ENCODE measurements at places on chromosomes 7 and 10.

- DNase-seq: no peak
Measured at GRCh38 chr7:70580161-70580560, 551.8 kb upstream of the GALNT17 start.

- DNase-seq: no peak
Measured at GRCh38 chr10:89684604-89685003, 16.8 kb upstream of the KIF20B start.

- DNase-seq: no peak
Measured at GRCh38 chr10:29947701-29948060, 111.7 kb downstream of the JCAD start.

GRCh38 chr7:140966561-140967233 is 42.0 kb upstream of the BRAF start:
- no peak for DNase-seq

DNA sequence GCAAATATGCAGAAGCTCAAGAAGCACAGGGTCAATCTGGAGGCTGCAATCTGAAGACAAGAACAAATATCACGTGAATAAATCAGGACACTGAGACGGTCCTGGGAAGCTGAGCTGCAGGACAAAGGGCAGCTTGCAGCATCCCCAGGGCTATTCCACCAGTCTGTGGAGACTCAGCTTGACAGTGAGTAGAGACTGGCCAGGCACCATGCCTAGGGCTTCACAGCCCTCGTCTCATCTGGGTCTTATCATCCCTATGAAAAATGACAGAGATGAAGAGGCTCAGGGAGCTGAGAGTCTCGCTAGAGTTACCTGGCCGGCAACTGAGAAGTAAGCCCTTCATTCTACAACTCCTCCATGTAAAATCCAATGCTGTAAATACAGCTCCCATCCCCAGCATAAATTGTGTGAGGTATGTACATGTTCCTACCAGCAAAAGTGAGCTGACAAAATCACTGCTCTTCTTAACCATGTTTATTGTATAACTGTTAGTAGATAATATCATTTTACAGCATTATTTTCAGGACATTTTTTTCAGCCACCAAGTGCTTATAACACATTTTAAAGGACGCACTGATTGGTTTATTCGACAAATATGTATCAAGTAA is 186.6 kb upstream of the IGFBP3 start:
- no peak for DNase-seq

DNA sequence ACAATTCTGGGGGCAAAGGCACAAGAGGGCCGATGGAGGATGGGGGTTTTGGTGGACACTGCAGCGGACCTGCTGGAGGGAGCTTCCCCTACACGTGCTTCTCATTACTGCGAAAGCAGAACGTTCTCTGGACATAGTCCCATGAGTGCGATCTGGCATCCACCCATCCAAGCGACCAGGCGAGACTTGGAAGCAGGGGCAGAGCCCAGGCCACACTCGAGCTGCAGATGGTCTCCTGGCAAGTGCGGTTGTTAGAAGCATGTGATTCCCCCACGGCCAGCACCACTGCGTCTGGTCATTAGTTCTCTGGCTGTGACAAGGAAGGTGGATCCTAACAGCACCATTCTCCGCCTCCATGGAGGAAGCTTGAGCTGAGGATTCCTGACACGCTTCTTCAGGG is 118.4 kb upstream of the TCERG1L start:
- no peak for DNase-seq

DNA sequence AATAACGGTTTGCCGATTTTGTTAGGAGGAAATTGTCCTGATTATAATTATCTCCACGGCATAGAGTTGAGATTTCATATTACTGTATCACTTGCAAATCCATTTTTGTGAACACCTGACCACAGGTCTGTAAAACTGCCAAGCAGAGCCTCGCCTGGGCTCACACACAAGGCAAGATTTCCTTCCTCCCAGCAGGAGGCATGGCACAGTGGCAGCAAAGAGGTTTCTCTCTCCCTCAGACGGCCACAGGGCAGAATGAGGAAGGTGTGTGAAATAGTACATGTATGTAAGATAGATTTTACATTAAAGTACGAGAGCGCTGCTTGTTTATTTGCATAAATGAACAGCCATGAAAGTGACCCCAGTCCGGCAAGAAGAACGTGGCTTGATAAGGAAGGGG is 130.1 kb downstream of the CELF2 start:
- no peak for DNase-seq

GRCh38 chr7:130423501-130424037 is 17.2 kb downstream of the CEP41 start:
- no peak for DNase-seq

GRCh38 chr10:63042256-63042655 is 90.9 kb upstream of the NRBF2 start:
- DNase-seq: no peak

DNA sequence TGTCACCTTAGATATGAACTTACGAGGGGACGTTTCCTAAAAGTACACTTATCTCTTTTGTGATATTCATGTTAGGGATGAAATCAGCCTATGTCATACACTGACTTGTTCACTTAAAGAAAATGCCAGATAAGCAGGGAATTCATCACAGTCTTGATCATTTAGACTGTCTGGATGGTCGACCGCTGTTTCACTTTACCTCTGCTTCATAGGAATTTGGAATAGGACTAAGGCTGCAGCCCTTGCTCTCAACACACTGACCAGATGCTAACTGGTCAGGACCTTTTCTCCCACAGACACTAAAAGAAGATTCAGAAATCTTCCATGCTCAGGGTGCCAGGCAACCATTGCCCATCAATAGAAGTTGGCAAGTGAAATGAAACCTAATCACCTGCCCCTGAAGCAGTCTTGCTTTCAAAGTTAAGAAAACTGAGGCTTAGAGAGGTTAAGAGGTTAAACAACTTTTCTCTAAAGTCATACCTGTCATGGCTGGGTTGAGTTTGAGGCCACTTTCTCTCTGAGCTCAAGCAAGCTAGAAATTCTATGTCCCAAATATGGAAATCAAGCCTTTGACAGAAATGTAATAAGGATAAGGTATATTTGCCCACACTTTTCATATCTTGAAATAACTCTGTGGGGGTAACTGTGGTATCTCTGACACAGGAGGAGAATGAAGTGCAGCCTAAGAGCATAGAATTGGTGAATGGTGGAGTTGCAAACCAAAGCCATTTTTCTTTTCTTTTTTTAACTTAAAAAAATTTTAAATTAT is 77.1 kb downstream of the MAP3K8 start:
- DNase-seq: no peak

GRCh38 chr10:51272555-51272954 is 198.3 kb downstream of the PRKG1 start:
- no peak for DNase-seq

DNA sequence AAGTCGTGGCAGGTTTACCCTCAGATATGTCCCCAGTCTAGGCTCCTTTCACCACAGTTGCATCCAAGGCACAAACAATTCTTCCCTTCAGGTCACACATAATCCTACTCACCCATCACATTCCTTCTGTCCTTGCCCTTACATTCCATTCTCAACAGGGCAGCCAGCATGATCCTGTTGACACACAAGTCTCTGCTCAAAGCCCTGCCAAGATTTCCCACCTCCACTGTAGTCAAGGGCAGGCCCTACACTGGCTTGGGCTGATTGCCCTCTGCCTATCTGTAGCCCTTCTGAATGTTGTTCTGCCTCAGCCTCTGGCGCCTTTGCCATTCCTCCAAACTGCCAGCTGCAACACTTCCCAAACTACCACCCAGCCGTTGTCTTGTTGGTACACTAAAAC is 187.9 kb upstream of the AKR1E2 start:
- DNase-seq: no peak

DNA sequence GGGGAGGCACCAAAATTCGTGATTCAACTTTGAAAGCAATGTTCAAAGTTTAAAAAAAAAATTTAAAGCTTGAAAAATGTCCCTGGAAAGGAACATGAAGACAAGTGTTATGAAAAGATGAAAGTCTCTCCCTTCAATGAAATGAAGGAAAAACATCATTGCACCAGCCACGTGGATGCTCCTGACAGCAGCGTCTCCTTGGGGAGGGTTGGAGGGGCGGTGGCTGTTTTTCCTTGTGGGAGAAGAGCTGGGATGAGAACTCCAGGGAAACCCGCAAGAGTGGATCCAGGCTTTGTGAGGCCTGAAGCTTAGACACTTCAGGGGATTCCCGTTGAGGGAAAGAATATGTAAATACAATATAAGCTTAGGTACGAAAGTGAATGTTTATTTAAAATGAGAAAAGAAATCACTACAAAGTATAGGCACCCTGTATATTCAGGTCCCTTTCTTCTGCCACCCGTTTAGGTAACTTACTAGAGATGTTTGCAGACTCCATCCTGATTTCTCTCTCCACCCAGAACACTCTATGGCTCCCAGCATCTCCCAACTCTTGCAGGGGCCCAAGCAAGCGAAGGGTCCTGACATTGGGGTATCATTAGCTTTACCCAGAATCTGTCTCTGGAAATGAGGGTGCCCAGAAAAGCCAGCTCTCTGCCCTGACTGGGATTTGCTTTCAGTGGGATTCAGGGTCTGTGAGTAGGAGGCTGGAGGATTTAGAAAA is 63.1 kb upstream of the BAIAP2L1 start:
- no peak for DNase-seq

GRCh38 chr7:85220023-85220422 is 33.2 kb upstream of the SEMA3D start:
- DNase-seq: no peak

DNA sequence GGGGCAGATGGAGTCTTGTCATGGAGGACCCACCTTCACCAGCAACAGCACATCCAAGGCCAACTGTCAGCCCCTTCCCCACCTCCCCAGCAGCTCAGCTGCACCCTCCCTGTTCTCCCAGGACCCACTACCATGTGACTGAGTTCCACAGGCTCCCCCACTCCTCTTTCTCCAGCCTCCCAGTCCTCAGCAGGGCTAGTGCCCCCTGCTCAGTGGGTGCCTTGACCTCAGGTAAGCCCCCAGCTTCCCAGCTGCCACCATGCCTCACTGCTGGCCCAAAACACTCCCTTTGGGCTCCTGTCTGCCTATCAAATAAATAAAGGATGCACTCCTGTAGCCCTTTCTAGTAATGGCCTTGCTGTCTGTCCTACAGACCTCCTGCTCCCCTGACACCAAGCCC is 174.4 kb downstream of the SLIT1 start:
- no peak for DNase-seq

- DNase-seq: no peak
Measured at GRCh38 chr10:14052931-14053330, 277.8 kb downstream of the FRMD4A start.

DNA sequence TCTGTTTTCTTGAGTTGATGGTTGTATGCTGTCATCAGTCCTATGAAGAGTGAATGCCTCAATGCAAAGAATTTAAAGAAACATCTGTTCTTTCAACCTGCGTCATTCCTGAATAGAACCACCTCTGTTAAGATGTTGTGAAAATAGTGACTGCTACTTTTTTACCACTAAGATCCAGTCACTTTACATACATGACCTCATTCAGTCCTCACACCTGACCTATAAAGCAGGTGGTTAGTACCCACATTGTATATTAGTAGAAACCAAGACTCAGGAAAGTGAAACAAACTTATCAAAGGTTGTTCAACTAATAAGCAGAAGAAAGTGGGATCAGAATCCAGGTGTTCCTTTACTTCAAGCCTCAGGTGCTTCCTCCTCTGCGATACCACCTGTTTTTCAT is 64.8 kb downstream of the ITGB8 start:
- DNase-seq: no peak

DNA sequence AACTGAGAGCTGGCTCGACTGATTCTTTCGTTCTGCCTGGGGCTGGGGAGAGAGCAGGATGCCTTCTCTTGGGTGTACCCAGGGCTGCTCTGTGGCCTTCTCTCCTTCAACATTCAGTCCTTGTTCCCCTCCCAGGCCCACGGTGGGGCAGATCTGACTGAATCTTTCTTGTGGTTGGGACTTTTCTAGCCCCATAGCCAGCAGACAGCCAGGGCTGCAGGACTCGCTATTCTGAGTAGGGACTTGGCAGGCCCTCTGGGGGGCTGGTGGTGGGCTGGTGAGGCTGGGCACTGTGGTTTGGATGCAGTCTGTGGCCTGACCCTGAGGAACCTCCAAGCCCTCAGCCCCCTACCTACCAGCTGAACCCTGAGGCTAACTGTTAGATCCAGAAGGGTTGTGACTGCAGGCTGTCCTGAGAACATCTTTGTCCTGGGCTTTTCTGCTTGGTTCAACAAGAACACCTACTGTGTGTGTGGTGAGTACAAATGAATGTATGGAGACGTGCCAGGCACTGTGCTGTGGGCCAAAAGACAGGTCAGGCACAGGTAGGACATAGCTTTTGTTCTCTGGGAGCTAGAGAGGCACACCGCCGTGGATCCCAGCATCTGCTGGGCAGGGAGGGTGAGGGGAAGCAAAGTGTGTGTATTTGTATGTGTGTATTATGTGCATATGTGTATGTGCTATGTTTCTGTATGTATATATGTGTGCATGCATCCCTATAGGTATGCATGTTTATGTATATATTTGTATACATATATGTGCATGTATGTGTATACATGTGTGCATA is 2.1 kb upstream of the PALD1 start:
- DNase-seq: no peak

DNA sequence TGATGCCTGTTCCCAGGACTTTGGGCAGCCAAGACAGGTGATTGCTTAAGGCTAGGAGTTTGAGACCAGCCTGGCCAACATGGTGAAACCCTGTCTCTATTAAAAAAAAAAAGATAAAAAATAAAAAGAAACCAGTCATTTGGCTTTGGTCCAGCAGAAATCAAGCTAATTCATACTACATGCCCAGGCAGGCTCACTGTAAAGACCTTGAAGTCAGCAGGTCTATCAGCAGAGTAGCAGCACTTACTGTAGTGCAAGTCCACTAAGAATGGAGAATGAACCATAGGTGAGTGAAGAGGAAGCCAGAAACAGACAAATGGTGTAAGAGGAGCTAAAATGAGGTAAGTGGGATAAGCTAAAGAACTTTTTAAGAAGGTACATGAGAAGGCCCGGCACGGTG is 24.7 kb downstream of the PSPH start:
- DNase-seq: no peak

DNA sequence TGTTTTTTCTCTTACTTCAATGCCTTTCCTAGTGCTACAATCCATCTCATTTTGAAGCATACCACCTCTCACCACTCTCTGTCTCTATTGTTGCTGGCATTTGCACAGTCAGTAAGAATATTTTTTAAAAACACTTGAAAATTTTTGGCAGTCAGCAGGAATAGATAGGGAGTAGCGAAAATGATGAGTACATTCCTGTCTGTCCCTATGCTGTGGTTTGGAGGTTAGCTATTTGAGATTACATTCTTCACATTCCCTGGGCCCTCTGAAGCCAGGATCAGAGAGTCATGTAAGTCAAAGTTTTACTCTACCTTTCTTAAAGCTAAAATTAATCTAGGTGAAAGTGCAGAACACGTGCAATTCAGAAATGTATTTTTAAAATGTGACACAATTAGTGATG is 53.0 kb upstream of the MAGI2 start:
- no peak for DNase-seq

- no peak for DNase-seq
Measured at GRCh38 chr10:114632869-114633715, 25.0 kb downstream of the ABLIM1 start.

GRCh38 chr10:58851606-58852005 is 324.8 kb upstream of the PHYHIPL start:
- no peak for DNase-seq

- DNase-seq: no peak
Measured at GRCh38 chr7:83060218-83060617, 102.5 kb downstream of the PCLO start.

GRCh38 chr10:131888186-131888604 is 12.6 kb upstream of the PPP2R2D start:
- DNase-seq: peak; percentile 85
